ENCODE measurements at places on chromosomes 7 and 10.

DNA sequence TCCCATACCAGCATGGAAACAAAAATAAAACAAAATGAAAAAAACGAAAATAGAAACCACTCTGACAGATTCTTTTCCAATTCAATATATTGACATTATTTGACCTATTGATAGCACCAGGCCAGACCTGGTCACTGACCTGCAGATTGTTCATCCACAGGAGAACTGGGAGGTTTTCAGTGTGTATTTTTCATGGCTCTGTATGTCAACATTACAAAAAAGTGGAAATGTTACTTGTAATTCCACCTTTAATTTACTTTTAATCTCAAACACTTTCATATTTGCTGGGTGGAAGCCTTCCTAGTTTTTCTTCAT, 2.9 kb downstream of the HKDC1 start:
- no peak for DNase-seq

DNA sequence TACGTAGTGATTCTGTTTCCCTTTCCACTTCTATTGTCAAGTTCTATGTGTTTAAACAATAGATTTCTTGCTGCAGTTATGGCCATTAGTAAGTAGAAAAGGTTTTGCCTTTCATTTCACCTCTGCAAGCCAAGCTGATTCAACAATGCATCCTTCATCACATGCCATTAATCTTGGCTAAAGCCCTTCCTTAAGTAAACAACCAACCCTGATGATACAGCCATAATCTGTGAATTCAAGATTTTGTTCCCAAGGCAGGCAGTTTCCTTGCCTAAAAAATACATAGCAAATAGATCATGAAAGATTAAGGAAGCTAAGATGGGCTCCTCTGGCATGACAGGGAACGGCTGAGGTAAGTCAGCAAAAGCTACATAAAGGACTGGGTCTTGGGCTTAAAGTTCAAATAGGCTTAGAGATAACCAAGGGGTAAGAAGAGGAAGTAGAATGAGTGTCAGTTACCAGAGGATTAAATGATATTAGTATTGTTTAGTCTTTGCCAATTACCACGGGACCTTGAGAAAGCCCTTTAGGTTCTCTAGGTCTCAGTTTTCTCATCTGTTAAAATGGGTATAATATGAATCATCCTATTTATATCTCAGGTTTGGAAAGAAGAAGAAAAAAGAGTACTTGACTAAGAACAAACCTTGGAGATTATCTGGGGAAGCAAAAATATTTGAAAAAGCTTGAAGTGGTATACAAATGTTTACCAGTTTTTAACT, 35.9 kb upstream of the ANK3 start:
- DNase-seq = peak; percentile 94

DNA sequence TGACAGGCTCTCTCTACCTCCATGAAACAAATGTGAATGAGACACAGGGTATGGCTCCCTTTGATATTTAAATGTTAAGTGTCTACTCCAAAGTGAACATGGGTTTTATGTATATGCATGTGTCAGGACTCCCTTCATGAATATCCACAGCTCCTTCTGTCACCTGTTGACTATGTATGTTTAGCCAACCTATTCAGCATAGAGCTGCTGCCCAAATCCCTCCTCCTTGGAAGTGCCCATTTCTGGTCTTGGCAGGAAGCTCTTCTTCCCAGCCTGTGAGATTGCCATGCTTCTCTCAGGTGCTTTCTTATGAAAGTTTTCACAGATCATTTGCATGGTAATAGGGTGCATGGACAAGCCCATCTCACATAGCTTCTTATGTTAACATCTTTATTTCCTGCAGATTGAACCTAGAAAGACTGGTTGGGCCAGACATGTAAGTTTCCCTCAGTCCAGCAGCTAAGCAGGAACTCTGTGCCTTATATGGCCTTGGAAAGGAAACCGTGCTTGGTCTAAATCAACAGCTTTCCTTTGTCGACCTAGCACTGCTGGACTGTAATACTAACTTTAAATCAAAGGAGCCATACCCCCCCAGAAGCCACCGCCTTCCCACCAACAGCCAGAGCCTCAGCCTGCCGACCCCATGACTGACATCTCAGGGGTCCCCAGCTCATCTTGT, 288.9 kb downstream of the ADARB2 start:
- no peak for DNase-seq

DNA sequence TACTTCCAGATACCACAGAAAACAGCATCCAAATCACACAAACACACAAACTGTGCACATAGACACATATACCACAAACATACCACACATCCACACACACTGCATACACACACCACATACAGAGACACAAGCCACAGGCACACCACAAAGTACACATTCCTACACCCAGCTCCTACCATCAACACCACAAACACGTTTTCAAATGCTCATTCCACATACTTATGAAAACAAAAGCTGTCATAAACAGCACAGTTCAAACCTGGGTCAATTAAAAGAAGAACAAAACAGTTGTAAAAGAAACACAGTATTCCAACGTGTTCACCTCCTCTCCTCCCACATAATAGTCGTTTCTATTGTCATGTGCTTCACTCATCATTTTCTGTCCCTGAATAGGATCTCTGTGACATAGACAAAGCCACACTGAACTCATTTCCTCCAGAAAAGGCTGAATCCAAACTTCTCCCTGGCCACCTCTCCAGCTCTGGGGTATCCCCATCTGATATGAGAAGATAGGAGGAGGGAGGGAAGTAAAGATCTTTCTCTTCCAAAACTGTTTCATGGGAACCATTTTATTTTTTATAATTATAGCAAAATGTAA, 89.2 kb downstream of the CXCL12 start:
- DNase-seq = no peak

DNA sequence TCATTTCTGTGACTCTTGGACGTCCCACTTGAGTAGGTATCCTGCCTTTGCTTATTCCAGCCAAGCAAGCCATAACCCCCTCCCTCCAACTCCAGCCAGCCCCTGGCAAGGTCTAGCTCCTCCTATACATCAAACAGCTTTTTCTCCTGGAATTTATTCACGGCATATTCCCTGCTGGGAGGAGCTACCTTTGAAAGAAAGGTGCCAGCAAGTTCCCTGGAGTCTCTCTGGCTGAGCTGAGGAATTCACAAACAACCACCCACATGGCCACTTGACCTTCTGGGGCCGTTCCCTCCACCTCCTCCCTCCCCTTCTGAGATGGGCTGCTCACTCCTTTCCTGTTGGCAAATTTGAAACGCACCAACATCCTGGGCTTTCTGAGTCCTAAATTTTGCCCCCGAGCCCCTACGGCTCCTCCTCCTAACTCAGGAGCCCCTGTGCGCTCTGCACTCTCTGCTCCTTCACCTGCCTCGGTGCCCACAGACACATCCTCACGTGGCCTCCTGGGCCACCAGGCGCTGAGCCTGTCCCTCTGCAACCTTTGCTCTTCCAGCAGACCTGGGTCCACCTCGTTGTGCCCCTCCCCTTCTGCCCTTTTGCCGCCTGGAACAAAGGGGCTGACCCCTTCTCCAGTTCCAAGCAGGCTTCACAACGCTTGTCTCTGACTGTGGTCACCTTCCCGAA, 48.0 kb downstream of the HSPA12A start:
- DNase-seq = no peak

DNA sequence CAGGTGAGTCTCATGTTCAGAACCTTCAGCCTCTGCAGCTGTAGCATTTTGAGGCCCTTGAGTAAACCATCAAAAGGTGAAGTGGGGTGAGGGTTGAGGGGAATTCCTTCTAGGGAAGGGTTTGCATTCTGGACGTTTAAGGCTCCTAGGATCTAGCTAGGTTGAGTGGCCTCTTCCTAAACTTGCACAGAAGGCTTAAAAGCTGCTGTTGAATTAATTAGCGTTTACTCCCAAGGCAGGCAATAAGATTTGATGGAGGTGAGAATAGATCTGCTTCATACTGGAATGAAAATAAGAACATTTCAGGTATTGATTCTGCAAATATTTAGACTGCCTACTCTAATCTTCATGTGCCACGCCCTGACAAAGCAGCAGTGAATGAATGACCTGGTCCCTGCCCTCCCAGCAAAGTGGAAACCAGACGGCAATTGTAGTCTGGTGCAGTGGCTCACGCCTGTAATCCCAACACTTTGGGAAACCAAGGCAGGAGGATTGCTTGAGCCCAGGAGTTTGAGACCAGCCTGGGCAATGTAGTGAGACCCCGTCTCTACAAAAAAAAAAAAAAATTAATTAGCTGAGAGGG, 11.4 kb upstream of the KPNA7 start:
- DNase-seq = no peak

GRCh38 chr10:5959142-5959541, 18.2 kb downstream of the IL15RA start:
- no peak for DNase-seq

DNA sequence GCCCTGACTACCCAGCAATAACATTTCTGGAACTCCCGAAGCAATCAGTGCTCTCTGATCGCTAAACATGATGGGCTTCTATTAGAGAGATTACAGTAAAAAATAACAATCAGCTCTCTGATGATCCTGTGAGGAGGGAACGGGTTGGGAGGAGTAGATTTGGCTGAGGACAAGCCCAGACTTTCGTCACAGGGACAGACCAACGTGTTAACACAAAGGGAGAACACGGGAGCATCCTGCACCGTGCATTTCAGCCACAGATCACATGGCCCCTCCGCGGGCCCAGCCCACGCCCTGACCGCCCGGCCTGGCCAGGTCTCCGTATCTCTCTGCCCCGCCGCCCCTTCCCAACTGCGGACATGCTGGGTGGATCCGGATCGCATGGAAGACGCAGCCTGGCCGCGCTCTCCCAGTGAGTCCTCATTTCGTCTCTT, 95.0 kb upstream of the AGBL3 start:
- DNase-seq = peak; percentile 99

- no peak for DNase-seq
These were observed 104.7 kb downstream of the CDH23 start for GRCh38 chr10:71501402-71501801.

GRCh38 chr10:125249948-125250347, 89.6 kb upstream of the CTBP2 start:
- no peak for DNase-seq

Data from fibroblast of the aortic adventitia (primary cell).